ENCODE measurements at places on chromosomes 6 and 20.
A peak's percentile ranks its signal among the peaks of the same experiment; 100 is the strongest.

GRCh38 chr6:10962673-10963072 is 75.8 kb downstream of the SYCP2L start:
- DNase-seq, result no peak

DNA sequence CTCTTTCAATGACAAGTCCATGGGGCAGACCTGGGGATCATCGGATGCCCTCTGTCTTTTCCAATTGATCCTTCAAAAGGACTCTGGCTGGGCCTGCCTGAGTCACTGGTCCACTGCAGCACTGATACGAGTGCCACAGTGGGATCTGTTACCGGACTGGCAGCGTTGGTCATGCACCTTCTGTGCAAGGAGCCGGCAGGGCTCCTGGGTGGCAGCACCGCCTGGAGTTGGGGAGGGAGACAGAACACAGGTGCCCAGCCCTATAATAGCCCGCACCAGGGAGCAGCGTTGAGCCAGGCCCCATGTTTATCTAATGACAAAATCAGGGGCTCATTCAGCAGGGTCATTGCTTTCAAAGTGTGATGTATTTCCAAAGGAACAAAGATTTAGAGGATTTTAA is 64.2 kb upstream of the NXT1 start:
- no peak for DNase-seq

DNA sequence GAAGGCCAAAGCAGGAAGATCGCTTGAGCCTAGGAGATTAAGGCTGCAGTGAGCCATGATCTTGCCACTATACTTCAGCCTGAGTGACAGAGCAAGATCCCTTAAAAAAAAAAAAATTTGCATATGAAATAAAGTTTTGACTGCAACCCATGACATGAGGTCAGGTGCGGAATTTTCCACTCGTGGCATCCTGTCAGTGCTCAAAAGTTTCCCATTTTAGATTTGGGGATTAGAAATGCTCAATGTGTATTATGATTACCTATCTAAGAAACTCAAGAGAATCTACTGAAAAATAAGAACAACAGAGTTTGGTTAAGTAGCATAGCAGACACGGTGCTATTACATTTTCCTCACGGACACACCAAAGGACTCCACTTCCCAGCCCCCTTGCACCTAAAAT is 11.7 kb downstream of the SLC23A2 start:
- no peak for DNase-seq

DNA sequence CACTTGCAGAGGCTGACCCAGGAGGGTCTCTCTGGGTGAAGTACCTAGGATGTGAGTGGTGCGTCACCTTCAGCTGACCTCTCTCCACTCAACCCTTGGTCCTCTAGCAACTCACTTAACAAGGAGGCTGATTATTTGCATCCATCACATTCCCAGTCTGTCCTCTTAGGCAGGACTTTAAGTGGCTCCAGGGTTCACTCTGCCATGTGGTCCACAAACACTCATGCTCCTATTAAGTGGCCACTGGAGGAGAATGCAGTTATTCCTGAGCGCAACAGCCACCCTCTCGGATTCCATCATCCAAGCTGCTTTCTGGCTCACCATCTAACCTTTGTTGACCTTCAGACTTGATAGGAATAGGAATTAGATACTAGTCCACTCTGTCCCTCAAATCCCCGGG is 61.1 kb upstream of the SCAF8 start:
- DNase-seq, result no peak

DNA sequence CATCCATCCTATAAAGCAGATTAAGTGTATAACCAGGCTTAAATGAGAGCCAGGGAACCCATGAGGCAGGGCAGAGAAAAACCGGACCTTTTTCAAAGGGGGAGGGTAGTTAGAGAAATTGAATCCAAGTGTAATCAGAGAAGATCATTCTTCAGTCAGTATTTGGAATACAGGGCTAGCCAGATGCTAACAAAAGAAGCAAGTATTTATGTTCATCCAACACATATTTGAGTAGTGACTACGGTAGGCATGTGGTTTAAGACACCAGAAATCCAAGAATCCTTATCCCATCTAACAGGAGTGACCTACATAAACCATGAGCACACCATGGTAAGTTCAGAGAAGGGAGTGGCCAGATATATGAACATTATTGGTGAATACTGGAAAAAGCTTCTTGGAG is 46.8 kb upstream of the FAM83C start:
- DNase-seq, result no peak

GRCh38 chr6:67854098-67854497 is 781.0 kb upstream of the ADGRB3 start:
- no peak for DNase-seq

- DNase-seq, result no peak
These were observed 33.5 kb downstream of the TMEM170B start for GRCh38 chr6:11571073-11571472.

GRCh38 chr20:50247196-50248094 is 56.8 kb downstream of the CEBPB start:
- no peak for DNase-seq

GRCh38 chr6:145892026-145892425 is 72.1 kb downstream of the SHPRH start:
- no peak for DNase-seq

DNA sequence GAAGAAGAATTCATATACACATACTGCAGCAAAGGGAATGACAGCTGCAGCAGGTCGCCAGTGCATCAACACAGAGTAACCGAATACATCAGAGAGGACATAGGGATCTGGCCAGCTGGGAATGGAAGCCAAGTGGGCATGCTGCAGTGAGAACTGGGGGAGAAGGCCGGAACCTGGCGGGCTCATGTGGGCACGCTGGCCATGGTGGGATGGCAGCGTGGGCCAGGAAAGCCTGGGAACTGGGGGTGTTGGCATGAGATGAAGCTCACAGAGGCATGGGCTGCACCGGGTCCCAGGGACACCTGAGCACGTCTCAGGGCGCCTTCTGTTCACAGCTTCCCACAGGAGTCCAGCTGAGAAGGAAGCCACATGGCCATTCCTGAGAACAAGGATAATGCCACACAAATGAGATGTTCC is 139.5 kb upstream of the AGPAT4 start:
- no peak for DNase-seq

DNA sequence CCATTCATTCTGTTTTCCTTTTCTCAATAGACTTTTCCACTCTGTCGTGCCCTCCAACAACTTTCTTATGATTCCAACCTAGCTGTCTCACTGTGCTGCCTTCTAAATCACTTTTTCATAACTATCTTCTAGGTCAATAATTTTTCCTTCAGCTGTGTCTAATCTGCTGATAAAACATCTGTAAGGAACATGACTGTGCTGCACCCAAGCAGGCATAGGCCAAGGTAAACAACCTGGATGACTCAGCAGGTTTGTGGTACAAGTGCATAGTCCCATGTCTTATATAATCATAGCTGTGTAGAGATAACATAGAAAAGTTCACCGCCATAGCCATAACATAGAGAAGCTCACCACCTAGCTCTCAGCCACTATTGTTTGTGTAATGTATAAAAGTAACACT is 332.3 kb downstream of the PLCB1 start:
- no peak for DNase-seq

GRCh38 chr6:33769248-33769821 is 19.6 kb downstream of the LEMD2 start:
- no peak for DNase-seq

GRCh38 chr6:30750379-30750668 is 6.0 kb upstream of the IER3 start:
- DNase-seq, result no peak

GRCh38 chr6:80364149-80364548 is 257.7 kb downstream of the BCKDHB start:
- no peak for DNase-seq

DNA sequence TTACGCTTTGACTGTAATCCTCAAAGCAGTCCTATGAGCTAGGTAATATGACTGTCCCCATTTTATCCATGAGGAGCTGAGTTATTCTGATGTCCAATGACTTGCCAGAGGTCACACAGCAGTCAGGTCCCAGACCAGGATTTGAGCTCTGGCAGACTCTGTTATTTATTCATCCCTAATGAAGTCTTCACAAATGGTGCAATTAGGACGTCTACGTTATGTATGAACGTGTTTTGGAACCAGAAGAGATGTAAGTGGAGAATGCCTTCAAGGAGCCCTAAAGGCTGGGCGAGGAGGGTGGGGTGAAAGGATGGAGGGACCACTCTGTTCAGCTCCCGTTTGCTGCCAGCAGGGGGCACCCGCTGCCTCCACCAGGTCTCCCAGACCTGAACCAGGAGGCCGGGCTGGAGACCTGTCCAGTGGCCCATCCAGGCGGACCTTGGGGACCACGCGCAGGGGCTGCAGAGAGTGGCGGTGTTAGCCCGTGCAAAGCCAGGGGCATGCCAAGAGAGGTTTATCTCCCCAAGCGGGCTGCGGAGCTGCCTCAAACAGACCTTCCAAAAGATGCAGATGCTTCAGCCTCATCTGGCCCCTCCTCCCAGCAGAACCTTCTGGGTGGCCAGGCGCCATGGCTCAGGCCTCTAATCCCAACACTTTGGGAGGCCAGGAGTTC is 15.2 kb upstream of the ZNF335 start:
- peak; percentile 82 for DNase-seq

DNA sequence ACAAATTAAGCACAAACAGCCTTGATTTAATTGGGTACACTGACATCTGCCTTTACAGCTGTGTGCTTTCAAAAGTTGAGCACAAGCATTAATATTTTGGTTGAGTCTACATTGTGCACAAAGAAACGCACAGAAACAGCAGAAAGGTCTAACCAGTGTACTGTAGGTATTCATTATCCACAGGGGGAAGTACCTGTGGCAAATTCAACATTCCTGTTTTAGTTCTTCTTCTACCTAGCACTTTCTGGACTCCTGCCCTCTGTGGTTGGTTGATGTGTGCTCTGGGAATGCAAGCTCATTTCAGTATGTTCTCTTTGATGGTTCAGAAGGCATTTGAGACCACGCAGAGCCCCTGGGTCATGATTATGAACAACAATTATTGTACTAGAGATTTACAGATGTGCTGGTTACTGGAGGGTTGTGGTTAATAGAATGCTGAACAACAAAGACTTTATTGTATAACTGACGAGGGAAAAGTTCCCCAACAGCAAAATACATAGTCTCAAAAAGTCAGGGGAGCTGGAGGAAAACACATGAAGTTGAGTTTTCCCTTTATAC is 26.6 kb upstream of the DAAM2 start:
- DNase-seq, result no peak

DNA sequence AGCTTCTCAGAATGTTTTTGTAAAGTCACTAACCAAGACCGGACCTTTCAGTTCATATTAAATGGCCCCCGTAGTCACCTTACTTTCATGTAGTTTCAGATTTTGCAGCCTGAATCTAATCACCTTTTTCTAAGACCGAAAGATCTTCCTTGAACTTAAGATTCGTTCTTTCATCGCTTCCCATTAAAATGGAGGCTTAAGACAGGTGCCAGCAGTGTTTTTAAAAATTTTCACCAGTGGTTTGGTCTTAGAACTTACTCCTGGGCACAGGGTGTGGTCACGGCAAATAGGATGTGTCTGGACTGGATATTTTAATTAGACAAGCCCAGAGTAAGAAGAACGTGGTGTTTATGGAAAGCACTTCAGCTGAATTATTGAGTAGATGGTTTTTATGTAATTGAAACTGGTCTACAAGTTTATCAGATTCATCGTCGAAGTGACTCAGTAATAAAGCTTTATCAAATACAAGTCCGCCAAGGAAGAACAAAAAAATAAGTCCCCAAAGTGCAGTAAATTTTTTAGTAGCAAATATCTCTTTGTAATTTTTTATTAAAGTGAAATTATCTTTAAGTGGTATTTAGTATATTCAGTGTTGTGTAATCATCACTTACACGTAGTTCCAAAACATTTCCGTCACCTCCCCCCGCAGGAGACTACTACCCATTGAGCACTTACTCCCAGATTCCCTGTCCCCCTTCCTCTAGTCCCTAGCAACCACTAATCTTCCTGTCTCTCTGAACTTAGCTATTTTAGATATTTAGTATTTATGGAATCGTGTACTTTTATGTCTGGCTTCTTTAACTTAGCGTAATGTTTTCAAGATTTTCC is 868 bp downstream of the SRSF3 start:
- peak; percentile 32 for DNase-seq

- no peak for DNase-seq
These were observed 82.5 kb downstream of the ARID1B start for GRCh38 chr6:156859686-156860085.

- DNase-seq, result no peak
These were observed 8.8 kb upstream of the METTL24 start for GRCh38 chr6:110366975-110367374.

DNA sequence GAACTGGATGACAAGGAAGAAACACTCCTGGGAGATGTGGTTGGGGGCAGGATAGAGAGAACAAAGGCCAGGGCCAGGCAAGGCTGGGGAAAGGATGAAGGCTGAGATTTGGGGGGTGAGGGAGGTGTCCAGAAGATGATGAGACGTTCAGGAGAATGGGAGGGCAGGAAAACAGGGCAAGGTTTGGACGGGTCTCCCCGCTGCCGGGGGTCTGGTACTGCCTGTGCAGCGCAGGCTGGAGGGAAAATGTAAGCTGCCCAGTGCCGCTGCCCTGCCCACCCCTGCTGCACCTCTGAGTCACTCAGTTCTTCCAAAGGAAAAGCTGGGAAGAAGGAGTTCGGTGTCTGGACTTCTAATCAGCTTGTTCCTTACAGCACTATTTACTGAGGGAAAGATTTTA is 130.9 kb downstream of the DTNBP1 start:
- DNase-seq, result no peak

- no peak for DNase-seq
These were observed 930.1 kb upstream of the MAN1A1 start for GRCh38 chr6:120279466-120280167.

DNA sequence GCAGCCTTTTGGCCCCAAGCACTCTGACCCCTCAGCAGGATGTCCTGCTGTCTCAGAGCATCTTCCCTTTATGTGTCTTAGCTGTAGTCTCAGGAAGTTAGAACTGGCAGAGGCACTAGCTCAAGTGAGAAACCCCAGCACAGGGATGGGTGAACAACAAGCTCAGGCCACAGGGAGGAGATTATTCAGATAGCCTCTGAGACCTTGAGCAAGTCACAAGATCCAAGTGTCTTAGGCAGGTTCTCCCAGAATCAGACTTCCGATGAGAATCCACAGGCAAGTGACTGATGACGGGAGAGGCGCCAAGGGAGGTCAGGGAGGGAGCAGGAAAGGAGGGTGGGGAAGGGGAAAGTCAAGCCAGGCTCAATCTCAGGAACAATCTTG is 13.0 kb upstream of the SYNDIG1 start:
- DNase-seq, result no peak

DNA sequence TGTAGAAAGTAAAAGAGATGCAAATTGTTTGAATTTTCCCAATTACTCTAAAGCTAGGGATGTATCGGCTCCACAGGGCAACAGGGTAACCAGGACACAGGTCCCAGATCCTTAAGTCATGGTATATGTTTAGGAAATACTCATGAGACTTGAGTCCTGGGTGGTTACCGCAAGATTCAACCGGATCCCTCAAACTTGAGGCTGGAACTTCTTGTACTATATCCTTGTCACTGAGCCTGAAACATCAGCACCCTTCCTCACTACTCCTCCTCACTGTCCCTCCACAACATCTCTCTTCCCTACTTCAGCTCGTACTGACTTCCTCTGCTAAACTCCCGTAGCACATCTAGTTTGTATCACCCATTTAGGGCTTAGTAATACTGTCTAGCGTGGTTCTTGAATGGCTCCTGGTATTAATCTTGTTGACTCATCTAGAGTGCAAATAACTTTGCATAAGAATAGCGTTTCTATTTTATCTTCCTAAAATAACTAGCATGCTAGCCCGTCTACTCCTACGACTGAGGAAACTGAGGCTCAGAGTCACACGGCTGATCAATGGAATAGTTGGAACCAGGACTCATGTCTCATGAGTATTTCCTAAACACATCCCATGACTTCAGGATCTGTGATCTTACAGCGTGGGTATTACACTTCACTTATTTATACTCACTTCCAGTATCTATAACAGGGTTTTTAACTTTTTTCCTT is 72.1 kb downstream of the FILIP1 start:
- no peak for DNase-seq

Data from stimulated activated CD4-positive, alpha-beta T cell treated with anti-CD3 and anti-CD28 coated beads, Interleukin-4, amount 100 ng/mL, for 24 hours (primary cell).